ENCODE measurements at places on chromosomes 7 and 10. TPM values are rescaled to one million over a fixed set of nuclear protein-coding genes. Genes with fewer than 3 reads are reported as not detected.

DNA sequence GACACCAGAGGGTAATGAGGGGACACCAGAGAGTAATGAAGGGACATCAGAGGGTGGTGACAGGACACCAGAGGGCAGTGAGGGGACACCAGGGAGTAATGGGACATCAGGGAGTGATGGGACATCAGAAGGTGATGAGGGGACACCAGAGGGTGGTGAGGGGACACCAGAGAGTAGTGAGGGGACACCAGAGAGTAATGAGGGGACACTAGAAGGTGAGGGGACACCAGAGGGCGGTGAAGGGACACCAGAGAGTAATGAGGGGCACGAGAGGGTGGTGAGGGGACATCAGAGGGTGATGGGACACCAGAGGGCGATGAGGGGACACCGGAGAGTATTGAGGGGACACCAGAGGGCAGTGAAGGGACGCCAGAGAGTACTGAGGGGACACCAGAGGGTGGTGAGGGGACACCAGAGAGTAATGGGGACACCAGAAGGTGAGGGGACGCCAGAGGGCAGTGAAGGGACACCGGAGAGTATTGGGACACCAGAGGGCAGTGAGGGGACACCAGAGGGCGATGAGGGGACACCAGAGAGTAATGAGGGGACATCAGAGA is 10.6 kb downstream of the NACAD start:
- no peak for DNase-seq

- DNase-seq: no peak
These were observed 1084.2 kb downstream of the KCNMA1 start for GRCh38 chr10:76553263-76554032.

GRCh38 chr7:50284296-50284695 is 20.2 kb upstream of the IKZF1 start:
- no peak for DNase-seq

AKR1C1 gene
- 13.1 TPM for polyA plus RNA-seq

DNA sequence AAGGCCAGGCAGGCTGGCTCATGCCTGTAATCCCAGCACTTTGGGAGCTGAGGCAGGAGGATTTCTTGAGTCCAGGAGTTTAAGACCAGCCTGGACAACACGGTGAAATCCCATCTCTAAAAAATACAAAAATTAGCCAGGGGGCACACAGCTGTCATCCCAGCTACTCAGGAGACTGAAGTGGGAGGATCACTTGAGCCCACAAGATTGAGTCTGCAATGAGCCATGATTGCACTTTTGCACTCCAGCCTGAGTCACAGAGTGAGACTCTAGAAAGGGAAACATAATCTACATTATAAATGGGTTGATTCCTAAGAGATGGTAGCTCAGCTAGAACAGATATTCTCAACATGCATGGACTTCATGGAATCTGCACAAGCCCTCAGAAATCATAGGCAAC is 6.3 kb upstream of the LIPF start:
- DNase-seq: no peak

DNA sequence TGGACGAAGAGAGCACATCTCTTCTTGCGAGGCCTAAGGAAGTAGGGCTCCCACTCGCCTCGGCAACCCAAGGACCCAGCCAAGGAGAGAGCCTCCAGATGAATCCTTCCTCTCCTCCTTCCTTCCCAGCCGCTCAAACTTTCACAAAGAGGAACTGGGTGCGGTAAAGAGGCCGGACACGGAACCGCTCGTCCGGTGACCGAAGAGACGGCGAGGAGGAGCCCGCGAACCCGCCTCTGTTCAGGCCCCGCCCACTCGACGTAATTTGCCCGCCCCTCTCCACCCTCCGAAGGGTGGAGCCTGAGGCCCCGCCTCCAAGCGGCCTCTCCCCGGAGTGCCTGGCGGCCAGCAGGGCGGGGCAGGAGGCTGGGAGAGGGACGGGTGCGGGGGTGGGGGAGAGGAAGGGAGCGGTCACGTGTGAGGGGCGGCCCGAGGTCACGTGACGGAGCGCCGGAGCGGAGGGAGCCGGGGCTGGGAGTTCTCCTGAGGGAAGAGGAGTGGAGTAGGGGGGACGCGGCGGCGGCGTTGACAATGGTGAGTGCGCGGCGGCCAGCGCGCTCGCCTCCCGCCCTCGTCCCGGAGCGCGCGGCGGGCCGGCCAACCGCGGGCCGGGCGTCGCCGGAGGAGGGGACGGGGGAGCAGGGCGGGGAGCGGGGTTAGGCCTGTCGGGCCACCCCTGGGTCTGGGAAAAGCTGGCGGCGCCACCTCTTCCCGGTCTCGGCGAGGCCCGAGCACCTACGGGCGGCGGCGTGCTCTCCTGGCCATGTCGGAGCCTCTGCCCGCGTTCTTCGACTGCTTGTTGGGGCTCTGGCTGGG is at the start of gene VPS26A:
Gene VPS26A (plus strand): TSS at position 432 of the 816 bp plus-strand sequence. CDS start 100 bp downstream, at position 532.
- DNase-seq: peak; percentile 98

COL1A2 gene
- 1,848 TPM for polyA plus RNA-seq

- no peak for DNase-seq
These were observed 606.0 kb upstream of the GHITM start for GRCh38 chr10:83533290-83533689.

DNA sequence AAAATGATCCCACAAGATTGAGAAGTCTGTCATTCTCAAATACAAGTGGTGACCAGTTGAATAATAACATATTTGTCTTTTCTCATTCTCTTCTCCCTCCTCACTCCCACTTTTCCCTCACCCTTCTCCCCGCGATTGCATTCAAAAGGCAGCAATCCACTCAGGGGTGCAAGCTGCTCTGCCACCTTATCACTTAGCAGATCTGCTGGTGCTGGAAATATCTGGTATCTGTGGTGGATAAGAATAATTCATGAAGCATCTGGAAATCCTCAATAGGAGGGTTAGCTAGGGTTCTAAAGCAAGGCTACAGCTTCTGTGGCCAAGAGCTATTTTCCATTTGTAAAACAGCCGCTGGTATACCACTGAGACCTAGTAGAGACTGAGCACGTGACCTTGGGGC is 43.8 kb downstream of the GCC1 start:
- no peak for DNase-seq

DNA sequence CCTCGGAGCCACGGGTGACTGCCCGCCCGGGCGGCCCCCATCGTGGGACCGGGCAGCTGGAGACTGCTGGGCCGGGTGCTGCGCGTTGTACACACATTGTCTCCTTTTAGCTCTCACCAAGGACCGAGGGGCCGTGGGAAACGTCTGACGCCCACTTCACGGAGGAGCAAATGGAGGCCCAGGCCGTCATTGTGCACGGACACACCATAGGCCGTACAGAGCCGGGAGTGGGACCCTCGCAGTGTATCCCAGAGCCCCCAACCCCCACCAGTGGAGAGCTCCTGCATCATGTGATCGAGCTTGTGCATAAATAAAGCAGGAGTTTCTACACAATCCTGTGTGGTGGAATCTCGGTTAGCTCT is 722 bp downstream of the DENND10 start:
- DNase-seq: no peak

LIPM gene
- not detected for polyA plus RNA-seq

DNA sequence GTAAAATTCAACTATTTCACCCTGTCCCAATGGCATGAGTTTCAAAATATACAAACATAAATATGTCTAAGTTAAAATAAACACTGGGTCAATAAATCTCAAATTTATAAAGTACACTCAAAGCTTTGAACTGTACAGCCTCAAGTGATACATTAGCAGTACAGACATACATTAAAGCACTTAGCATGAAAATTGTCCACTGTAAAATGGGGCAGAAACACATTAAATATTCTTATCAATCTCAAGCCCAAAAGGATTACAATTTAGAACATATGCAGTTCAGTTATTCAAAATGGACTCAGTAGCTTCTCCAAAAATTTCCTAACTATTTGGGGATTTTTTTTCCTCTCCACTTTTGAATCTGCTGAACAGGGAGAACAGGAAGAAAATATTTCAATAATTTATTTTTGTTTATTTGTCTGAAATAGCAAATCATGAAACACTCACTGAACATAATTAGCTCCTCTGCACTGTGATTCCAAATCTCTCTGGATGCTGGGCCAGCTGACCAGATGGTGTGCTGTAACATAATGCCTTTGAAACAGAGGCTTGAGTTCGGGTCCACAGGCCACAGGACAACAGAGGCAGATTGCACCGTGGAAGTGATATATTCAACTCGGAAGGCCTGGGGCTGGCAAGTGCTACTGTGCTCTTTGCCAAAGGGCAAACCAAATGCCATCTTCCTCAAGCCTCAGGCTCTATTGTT is 248.9 kb upstream of the LRRN3 start:
- no peak for DNase-seq

GNGT1 gene
- not detected for polyA plus RNA-seq

RBP3 gene
- polyA plus RNA-seq: 0.04 TPM

- DNase-seq: no peak
These were observed 35.5 kb downstream of the RUFY2 start for GRCh38 chr10:68371604-68372003.

GRCh38 chr7:156578578-156578940 is 62.0 kb upstream of the RNF32 start:
- DNase-seq: no peak

DNA sequence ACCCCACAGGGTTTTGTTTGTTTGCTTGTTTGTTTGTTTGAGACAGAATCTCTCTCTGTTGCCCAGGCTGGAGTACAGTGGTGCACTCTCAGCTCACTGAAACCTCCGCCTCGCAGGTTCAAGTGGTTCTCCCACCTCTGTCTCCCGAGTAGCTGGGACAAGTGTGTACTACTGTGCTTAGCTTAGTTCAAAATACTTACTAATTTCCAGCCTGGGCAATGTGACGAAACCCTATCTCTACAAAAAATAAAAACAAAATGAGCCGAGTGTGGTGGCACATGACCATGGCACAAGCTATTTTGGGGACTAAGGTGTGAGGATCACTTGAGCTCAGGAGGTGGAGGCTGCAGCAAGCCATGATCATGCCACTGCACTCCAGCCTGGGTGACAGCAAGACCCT is 15.2 kb upstream of the PRPF18 start:
- DNase-seq: no peak

DNA sequence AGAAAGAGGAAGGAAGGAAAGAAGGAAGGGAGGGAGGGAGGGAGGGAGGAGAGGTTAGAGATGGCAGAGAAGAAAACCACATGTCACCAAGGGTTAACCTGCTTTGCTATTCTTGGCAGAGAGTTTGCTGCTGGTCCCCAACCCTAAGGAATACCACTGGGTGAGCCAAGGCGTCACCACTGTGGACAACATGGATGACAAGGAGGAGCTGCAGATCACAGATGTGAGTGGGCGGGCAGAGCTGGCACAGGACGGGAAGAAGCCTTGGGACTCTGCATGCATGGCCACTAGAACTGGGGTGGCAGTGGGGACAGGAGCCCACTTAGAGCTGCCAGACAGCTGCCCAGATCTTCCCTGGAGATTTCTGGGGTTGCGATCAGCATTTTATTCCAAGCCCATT is 17.2 kb upstream of the MYH16 start:
- no peak for DNase-seq

Data from muscle of arm (tissue), 14 donors.